ENCODE measurements at places on chromosomes 1 and 21.

GRCh38 chr1:27129225-27129624 is 25.7 kb downstream of the SLC9A1 start:
- no peak for DNase-seq

GRCh38 chr1:155650231-155650757 is 38.3 kb downstream of the YY1AP1 start:
- no peak for DNase-seq

DNA sequence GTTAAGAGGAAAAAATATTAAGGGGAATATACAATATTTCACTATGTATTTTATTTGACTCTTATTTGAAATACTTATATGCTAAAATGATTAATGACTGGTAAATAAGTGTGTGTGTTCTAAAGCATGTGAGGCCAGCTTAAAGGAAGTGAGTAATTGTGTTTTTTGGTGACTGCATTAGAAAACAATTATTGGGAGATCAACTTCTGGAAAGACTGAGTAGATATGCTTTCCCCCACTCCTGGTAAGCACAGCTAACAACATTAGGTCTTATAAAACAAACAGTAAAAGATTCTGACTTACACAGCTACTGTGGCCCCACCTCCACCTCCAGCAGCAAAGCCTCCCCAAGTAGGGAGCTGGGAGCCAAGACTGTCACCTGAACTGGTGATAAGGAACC is 403.0 kb downstream of the SRGAP2C start:
- DNase-seq = no peak

GRCh38 chr1:151292207-151293030 is 10.3 kb downstream of the ZNF687 start:
- no peak for DNase-seq

- DNase-seq = no peak
These were observed 304.8 kb downstream of the PTPRC start for GRCh38 chr1:198943484-198944187.

GRCh38 chr21:43929217-43929971 is 64.4 kb downstream of the AGPAT3 start:
- DNase-seq = no peak

DNA sequence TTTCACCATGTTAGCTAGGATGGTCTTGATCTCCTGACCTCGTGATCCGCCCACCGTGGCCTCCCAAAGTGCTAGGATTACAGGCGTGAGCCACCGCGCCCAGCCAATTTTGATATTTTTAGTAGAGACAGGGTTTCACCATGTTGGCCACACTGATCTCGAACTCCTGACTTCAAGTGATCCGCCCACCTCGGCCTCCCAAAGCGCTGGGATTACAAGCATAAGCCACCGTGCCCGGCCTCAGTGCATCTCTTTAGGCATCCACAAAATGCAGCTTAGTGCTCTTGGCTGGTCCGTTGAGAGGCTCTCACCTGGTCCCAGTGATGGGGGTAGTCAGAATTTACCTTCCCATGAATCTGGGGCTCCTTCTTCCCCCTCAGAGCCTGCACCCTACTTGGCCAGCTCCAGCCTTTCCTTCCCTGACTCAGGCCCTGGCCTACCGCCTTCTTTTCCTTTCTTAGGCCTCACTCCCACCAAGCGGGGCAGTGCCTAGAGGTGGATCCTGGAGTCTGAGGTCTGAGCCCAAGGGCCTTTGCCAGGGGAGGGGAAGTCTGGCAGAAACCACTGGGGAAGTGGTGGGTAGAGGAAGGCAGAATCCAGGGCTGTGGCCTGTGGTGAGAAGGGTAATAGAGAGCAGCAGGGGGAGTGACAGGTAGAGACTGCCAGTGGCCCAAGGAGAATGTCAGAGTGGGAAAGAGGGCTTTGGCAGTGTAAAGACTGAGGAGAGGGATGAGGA is 3.7 kb downstream of the LENEP start:
- DNase-seq = no peak

DNA sequence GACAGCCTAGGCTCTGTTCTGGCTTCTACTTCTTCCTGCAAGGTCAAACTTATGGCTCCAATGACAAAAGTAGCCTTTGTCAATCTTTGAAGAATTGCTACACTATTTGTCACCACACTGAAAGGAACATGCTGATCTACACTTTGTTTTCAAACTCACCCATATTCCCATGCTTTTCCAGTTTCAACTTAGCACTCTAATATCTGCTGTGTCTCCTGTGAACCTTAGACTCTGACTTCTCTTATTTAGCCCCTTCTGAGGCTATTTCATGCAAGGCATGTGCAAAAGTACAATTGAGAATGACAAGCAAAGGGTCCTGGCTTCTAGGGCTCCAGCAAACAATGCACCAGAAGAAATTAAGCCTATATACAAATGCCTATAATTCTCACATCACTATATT is 374.9 kb downstream of the VAV3 start:
- no peak for DNase-seq

DNA sequence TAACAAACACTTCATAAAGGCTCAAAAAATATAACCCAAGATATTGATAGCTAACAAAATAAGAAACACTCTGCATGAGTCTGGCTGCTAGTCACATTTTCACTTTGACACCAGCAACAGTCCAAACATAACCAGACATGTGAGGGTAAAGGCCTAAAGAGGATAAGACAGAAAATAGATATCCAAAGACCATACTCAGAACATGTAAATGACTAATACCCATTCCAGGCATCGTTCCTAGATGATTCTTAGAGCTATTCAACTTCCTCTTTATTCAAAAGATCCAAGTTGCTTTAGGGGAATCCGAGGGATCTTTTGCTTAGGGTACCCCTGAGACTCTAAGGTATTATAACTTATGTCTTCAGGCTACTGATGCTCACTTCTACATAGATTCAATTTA is 5.1 kb downstream of the COL24A1 start:
- DNase-seq = no peak

GRCh38 chr1:232111611-232112010 is 485.0 kb downstream of the DISC1 start:
- no peak for DNase-seq

DNA sequence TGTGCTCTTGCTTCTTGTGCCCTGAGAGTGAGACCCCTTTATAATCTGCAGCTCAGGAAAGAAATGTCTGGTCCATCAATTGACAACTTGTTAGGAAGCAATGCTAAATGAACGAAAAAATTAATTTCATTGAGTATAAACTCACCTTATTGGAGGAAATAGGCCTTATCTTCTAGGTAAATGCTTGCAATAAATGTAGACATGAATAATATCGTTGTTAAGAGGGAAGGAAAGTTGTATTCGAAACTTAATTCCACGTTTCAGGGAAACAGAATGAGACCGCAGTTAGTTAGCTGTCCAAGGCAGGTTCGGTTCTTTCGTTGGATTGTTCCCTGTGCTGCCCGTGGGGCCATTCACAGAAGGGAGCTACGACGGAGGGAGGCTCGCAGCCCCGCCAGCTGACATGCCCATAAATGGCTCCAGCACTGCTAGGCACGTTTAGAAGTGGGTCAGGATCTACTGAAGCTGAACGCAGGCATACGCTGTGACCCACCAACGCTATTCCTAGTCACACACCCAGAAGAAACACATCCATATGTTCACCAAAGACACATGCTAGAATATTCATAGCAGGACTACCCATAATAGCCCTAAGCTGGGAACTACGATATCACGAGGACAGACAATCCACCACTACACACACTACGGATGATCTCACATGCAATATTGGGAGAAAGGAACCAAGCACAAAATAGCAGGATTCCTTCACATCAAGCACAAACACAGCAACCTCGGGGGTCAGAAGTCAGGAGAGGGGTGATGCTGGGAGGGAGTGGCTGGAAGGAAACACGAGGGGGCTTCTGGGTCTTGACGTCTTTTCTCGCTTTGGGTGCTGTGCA is 56.2 kb upstream of the LBR start:
- DNase-seq = no peak

- DNase-seq = no peak
These were observed 97.9 kb downstream of the OBSCN start for GRCh38 chr1:228305721-228306152.

GRCh38 chr1:66239834-66240233 is 294.1 kb upstream of the SGIP1 start:
- no peak for DNase-seq

Measured in stimulated activated CD8-positive, alpha-beta memory T cell treated with anti-CD3 and anti-CD28 coated beads, Interleukin-15, amount 100 ng/mL, for 1 hour (primary cell).